Right lung (tissue), 10 donors: ENCODE measurements at places on chromosomes 3 and 15. TPM values are rescaled to one million over a fixed set of nuclear protein-coding genes. Genes with fewer than 3 reads are reported as not detected.

GRCh38 chr3:14980689-14981088, 33.3 kb downstream of the NR2C2 start:
- no peak for DNase-seq

The RTP3 gene
- polyA plus RNA-seq, result not detected

The TICRR gene
- polyA plus RNA-seq, result 16.0 TPM

DNA sequence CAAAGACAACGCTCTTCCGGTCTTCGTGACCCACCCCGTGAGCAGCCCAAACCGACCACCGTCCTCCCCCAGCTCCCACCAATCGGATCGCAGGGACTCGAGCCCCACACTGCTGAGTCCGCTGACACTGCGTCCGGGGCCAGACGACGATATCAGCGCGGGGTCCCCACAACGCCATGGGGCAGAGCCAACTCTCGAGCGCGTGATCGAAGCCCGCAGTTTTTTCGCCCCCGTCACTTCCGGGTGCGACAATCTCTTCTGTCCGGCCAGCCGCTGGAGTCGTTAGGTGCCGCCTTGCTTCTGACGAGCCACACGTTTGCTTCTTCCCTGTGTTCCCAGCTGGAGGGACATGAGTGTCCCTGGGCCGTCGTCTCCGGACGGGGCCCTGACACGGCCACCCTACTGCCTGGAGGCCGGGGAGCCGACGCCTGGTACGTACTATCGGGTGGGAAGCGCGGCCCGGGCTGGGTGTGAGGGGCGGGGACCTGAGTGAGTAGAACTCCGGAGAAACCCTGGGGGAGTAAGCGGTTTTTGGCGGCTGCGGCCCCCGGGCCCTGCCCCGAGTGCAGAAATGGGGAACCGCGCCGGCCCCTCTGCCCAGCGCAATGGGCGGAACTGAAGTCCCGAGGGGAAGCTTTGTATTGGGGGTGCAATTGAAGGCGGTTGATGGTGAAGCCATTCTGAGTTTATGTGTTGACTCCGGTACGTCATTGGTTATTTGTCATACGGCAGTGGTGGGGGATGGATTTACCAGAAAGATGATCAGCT, at the start of gene BLOC1S6:
BLOC1S6 (plus strand) TSS at position 285 of the 768 bp plus-strand sequence; CDS start at position 350, 65 bp downstream.
- peak; percentile 96 for DNase-seq

- DNase-seq, result no peak
Observed at GRCh38 chr3:16309558-16309957, 44.5 kb downstream of the OXNAD1 start.

DNA sequence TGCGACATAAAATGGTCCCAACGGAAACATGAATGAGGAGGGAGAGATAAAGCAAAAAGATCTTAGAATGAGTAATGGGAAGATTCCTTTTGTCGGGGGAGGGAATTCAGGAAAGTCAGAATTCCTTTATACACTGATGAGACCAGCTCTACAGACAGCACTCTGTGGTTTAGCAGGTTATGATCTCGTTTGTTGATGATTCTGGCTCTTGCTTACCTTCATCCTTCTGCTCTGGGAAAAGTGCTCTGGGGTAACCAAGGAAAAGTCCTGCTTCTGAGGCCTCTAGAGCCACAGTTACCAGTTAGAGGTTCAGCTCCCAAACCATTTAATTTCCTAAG, 150.7 kb upstream of the NR2E3 start:
- DNase-seq, result no peak

- DNase-seq, result no peak
Observed at GRCh38 chr15:62453981-62454380, 288.9 kb upstream of the C2CD4B start.

- DNase-seq, result no peak
Observed at GRCh38 chr3:132004571-132004970, 30.2 kb downstream of the CPNE4 start.

DNA sequence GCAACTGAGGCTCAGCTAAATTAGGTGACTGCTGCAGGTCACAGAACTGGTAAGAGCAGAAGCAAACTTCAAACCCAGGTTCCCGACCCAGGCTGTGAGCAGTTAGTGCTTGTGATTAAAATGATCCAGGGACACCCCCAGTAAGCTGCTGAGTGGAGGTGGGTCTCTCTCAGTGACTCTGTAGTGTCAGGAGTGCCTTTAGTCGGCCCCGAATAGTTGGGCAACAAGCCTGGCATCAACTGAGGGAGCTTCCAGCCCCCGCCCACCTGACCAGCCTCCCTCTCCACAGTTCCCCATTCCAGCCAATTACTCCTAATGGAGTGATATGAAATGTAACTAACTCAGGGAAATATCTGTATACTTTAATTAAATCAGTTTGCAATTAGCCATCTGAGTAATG, 168.0 kb upstream of the SMAD3 start:
- DNase-seq, result no peak

The CSPG5 gene
- polyA plus RNA-seq, result 0.63 TPM

DNA sequence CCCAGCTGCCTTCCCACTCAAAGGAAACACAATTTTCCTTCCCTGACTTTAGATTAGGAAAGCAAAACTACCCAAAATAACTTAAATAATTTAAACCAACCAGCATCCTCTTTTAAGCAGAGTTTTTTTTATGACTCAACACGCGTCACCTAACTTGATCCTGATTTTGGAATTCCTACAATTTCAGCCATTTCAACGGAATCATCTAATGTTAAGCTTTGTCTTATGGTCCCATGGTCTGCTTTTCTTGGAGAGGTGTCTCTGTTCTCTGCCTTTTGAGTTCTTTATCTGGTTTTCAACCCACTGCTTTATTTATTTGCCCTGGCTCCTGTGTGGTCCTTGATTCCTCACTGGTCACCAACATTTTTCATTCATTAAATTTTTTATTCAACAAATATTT, 219.2 kb upstream of the ARHGEF26 start:
- no peak for DNase-seq

The GOLGA8Q gene
- 1.6 TPM for polyA plus RNA-seq

DNA sequence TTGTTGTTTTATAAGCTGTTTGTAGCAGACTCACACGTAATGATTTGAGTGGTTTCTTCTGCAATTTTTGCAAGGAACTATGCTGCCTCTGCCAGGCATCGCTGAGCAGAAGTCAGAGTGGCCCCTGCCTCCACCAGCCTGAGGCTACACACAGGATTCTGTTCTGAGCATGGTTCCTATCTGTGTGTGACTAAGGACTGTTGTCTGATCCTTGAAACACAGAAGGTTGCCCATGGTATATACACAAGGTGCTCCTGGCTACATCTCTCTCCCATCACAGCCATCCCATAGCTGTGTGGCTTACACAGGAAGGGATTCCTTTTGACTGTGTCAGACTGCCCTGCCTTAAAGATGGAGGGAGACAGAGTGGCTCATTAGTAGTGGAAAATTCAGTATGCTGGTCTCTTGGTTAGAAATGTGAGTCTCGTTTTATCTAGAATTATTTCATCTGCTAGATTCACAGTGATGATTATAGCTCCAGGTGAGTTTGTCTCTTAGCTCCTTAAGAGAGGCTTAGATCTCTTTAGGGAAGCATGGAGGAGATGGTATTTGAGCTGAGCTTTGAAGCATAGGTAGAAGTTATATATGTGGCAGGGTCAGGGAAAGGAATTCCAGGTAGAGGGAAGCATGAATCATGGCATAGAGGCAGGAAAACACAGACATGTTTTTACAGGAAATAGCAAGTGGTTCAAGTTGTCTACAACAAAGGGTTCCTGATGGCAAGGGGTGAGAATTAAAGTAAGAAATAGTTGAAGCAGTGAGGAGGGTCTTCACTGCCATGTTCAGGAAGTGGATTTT, 37.5 kb downstream of the SNAPC5 start:
- no peak for DNase-seq

The MEX3B gene
- polyA plus RNA-seq, result 9.4 TPM

The GLDN gene
- polyA plus RNA-seq, result 0.19 TPM

GRCh38 chr3:23481616-23482278, 278.6 kb downstream of the UBE2E2 start:
- no peak for DNase-seq

The IMPDH2 gene
- 325 TPM for polyA plus RNA-seq

DNA sequence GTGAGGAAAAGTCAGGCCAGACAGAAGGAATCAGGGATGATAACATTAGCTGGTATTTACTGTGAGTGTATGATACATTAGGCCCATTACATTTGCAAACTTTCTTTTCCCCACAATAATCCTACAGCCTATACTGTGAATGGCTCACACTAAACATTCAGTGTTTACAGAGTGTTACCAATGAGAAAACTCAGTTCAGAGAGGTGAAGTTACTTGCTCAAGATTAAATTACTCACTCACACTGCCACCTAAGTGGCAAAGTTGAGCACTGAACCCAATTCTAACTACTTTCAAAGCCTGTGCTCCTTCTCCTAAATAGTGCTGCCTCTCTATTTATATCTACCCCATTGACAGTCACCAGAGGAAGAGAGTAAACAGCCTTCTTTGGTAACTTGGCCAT, 8.5 kb downstream of the XPC start:
- DNase-seq, result no peak

The SEMA5B gene
- polyA plus RNA-seq, result 6.4 TPM

GRCh38 chr15:45402955-45403877, 24.9 kb upstream of the GATM start:
- peak; percentile 11 for DNase-seq

The TMEM40 gene
- 2.6 TPM for polyA plus RNA-seq

DNA sequence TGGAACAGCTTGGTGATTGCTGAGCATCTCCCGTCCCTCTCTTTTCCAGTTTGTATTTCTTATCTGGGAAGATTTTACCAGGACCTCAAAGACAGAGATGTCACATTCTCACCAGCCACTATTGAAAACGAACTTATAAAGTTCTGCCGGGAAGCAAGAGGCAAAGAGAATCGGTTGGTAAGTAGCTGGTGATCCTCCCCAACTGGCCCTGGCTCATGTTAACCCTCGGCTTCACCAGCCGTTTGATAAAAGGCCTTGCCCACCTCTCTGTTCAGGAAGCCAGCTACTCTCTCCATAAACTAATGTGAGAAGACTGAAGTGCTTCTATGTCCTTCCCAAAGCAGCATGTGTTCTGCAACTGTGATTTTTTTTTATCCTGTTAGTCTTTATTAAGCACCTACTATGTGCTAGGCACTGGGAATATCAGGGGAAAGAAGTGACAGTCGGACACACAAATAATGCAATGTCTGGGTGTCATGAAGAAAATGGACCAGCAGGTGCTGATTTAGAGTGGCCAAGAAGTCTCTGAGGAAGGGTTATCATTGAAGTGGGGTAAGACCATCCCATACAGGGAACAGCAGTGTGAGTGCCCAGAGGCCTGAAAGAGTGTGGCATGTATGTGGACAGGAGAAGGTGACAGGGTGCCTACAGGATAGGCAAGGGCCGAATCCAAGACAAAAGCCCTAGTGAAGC, 1.2 kb downstream of the MANF start:
- DNase-seq, result no peak
